ENCODE measurements at places on chromosomes 5 and 9.
A peak's percentile ranks its signal among the peaks of the same experiment; 100 is the strongest.

DNA sequence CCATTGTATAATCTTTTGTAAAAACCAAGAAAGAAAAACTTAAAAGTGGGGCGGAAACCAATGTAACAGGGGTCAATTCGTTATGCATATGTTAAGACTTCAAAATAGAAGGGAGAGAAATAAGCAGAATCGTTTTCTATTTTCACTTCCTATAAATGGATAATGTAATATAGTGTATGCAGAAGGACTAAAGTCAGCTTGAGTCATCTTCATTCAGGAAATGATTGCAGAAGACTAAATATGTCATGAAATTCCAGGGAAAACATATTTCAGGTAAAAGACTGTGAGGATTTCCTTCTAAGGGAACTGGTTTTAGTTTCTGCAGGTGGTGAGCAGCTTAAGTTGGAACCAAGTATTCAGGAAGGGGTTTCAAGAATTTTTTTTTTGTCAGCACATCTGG is 753.3 kb downstream of the IRX1 start:
- DNase-seq = no peak

DNA sequence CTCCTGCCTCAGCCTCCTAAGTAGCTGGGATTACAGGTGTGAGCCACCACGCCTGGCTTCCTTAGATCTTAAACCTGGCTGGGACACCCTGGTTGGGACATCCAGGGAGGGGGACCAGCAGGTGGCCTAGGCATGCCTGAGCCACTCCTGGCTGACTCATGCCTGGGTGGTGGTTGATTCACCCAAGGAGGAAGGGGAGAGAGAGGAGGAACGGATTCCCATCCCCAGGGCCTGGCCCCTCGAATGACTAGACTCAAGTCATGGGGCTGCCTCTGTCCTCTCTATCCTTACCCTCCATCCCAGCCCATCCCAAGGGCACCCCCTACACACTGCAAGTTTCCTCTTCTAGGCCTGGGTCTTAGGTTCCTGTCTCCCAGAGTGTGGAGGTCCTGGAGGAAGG is 12.7 kb downstream of the EEIG1 start:
- DNase-seq = no peak

DNA sequence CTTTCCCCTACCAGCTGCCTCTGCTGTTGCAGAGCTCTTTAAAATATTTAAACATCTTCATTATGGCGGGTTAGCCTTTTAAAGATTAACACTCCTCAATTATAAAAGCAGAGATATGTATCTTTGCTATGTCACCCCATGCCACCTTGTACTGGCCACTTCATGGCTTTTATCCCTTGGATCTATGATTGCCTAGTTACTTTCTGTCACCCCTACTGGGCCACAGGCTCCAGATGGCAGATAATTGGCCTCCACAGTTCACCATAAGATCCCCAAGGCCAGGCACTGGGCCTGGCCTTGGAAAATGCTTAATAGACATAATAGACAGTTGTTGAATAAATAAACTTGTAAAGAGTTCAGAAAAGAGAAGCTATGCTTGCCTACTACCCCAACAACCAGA is 142.0 kb upstream of the SHB start:
- no peak for DNase-seq

GRCh38 chr5:121263456-121263855 is 588.2 kb upstream of the FTMT start:
- no peak for DNase-seq

DNA sequence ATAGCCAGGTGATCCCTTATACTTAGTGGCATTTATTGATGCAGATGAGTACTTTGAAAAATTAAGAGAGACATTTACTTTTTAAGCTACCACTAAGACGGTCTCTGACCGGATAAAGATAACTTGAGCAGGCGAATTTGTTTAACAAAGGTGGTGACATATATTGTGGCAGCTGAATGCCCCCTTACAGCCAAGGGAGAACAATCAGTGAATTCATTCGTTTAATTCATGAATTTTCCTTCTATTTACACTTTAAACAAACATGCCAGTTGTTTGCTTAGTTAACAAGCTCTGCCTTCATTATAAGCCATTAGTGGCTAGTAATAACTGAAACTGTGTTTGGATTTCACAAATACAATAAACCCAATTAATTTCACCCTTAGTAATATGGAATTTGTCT is 187.1 kb downstream of the AOPEP start:
- no peak for DNase-seq

- no peak for DNase-seq
Observed at GRCh38 chr9:122109035-122109813, 16.1 kb upstream of the TTLL11 start.

DNA sequence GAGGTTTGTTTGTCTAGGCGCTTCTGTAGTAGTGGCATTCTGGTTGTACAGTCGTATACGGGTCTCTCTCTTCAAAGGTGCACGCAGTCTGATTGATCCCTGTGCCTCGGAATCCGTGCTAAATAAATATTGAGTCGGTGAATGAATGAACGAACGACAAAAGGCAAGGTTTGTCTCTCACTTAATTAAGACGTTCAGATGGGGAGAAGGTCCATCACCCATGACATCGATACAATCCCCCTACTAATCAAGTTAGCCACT is 500 bp upstream of the CREBRF start:
- DNase-seq = no peak

DNA sequence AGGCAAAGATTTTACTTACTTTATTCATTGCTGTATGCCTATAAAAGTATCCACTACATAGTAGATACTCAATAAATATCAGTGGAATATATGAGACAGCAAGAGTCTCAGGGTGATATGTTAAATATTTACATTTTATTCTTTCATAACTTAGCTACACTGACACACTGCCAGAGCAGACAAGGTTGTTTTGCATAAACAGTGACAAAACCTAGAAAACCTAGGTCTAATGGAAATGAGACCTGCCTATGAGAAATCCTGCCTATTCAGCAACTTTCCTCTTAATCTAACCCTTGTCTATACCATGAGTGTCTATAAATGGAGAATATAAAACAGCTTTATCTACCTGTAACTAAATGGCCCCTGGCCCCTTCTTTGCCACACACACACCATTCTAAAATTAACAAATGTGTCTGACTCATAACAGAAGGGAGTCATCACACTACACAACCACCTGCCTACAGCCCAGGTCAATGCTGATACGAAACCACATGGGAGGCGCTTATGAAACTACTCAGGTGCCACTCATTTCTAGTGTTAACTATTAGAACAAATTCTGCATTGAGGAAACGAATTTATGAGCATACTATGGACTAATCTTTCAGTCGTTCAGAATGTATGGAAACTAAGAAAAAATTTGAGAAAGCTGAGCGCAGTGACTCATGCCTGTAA is 60.3 kb downstream of the UBAP2 start:
- no peak for DNase-seq

DNA sequence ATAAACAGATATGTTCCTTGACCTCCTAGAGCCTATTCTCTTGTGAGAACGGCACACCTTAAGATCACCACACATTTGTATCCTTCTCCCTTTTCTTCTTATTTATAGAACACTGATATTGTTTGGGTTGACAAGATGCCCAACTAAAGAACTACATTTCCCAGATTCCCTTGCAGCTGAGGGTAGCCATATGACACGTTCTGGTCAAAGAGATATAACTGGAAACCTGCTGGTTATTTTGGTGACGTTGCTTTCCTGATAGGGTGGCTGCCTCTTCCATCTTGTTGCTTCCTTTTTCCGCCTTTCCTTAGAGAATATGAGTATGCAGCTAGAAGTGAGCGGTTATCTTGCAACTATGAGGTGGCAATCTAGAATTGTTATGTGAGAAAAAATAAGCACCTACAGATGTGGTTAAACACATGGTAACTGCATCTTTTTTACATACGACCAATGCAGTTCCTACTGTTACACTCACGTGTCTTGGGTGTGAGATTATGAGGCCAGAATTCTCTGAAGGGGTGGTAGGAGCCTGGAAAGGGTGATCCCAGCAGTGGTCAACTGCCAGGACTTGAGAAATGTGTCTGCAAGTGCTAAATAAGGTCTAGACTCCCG is 72.9 kb downstream of the SEC61B start:
- DNase-seq = no peak

DNA sequence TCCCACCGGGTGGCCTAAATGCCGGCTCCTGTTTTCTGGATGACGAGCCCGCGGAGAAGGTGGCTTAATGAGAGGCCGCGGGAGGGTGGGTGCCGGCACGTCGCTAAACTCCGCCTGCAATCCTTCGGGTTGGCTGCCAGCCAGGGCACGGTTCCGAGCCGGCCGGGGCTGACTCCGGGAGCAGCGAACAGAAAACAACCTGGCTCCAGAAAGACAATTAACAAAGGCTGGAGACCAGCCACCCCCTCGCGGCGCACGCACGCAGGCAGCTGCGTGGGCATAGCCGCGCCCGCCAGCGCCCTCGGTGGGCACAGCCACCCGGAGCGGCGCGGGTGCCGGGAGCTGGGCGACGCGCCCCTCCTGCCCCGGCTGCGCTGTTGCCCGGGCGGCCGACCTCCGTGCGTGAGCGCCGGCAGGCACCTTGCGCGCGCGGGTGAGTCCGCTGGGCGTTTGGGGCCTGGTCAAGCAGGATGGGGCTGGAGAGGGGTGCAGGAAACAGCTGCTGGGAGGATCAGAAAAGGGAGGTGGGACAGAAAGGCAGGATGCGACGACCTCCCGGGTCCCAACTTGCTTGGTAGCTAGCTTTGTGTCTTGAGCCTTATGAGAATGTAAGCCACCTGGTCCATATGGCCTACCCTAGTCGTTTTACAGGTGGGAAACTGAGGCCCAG is at the start of gene ARHGEF37:
Gene ARHGEF37 (plus strand): TSS at position 307 of the 670 bp plus-strand sequence. CDS start 16,272 bp downstream, outside the sequence.
- DNase-seq = peak; percentile 51

- no peak for DNase-seq
Observed at GRCh38 chr5:148911386-148911785, 85.0 kb downstream of the ADRB2 start.

- no peak for DNase-seq
Observed at GRCh38 chr5:124318661-124319060, 427.8 kb downstream of the ZNF608 start.

GRCh38 chr5:130151239-130151638 is 247.0 kb downstream of the CHSY3 start:
- no peak for DNase-seq

DNA sequence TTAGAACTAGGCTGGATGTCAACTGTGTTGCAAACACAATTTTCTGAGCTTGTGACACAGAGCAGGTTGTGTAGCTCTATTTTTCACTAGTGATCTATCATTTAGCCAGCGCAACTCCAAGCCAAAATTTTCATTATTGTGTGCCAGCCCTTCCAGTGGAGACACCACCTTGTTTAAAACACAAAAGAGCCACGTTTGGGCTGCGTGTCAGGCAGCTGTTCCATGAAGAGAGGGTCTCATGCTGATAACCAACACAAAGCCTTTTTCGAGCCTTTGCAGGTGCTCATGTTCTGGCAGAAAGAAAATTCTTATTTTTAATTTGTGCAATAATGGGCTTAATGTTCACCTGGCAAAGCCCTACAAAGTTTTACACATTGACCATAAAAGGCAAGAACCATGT is 237.6 kb upstream of the RGMB start:
- DNase-seq = no peak

DNA sequence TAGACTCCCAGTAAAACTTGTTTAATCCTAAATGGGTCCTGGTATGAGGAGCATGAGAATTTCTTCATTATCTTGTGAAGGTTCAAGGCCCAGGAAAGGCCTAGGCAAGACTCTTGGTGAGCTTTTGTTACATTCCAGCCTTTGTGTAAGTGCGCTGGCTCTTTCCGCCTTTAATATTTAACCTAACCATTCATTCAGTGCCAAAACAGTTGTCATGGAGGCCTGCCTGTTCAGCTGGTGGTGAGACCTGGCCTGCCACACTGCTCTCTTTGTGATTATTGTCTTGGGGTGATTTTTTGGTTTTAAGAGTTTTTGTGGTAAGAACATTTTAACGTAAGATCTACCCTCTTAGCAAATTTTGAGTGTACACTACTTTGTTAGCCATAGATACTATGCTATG is 127.5 kb upstream of the WWC1 start:
- no peak for DNase-seq

DNA sequence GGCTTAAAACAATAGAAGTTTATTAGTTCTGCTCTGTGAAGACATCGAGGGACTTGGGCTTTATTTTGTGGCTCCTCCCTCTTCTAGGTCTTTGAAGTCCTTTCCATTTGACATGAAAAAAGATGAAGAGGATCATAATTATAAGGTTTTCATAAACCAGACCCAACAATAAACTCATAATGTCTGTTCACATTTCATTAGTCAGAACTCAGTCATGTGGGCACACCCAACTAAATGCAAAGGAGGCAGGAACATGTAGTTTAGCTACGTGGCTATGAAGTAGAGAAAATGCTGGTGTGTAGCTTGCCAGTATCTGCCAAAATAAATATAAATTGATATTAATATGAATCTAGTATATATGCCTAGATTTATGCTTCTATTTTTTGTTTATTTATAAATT is 393.9 kb upstream of the C9orf72 start:
- no peak for DNase-seq

- no peak for DNase-seq
Observed at GRCh38 chr5:150167512-150167850, 903 bp downstream of the CDX1 start.

GRCh38 chr9:4741365-4742089 is 525 bp upstream of the AK3 start:
- DNase-seq = no peak

Data from cortex of kidney (tissue), 1 donor.